ENCODE measurements at places on chromosomes 3 and 15.

- no peak for DNase-seq
These were observed 601.0 kb downstream of the MECOM start for GRCh38 chr3:169062501-169062900.

DNA sequence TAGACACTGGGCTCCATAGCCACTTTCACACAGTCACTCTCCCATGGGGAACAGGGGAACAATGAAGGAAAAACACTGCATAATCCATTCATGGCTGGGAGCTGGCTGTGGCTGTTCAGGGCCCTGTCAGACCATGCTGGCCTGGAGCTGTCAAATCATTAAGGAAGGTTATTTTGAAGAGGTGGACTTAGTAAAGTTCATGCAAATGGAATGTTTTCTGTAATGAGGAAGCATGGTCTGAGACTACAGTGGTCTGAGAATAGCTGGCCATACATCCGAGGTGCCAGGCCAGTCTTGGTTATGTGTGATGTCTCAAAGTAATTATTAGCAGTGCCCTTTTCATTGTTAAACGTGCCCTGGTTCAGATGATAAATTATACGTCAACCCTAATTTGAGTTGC, 117.1 kb upstream of the MRPS22 start:
- no peak for DNase-seq

DNA sequence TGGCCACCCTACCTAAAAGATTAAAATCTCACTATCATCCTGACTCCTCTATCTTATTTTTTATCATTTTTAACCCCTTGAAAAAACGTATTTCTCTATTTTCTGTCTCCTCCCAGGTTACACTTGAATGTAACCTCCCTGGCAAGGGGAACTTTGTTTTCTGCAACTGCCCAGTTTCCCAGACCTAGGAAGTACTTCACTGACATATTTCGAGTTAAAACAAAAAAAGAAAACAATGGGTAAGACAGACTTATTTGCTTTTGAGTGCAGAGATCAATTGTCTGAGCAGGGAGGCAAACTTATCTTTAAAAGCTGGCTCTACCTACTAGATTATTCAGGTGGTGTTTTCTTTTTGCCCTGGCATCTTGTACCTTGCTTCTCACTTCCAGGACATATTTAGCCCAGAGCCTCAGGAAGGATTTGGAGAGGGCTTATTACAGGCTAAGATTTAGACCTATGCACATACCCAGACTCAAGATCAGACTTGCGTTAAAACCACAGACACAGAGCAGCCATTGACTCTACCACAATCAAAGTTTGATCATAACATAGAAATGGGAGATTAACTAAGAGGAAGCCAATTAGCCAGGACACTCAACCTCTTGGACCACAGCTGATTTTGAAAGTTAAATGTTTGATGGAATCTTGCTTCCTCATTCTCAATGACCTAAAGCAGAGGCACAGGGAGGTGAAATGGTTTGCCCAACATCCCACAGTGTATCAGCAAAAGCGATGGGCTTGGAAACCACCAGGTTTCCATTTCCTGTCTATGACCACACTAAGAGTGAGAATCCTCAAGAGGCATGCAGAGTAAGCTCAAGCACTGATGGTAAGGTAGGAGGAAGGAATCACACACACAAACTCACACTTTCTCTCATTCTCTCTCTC, 169.5 kb upstream of the THBS1 start:
- no peak for DNase-seq

DNA sequence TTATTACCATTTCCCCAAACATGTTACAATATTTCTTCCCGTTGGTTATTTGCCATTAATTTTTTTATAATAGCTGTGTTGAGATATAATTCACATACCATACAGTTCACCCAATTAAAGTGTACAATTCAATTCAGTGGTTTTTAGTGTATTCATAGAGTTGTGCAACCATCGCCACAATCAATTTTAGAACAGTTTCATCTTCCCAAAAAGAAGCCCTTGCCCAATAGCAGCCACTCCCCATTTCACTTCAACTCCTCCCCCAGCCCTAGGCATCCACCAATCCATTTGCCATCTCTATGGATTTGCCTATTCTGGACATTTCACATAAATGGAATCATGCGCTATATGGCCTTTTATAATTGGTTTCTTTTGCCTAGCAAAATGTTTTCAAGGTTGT, 225.1 kb downstream of the EPHB1 start:
- DNase-seq, result no peak

- DNase-seq, result no peak
These were observed 20.4 kb downstream of the RARRES1 start for GRCh38 chr3:158711886-158712285.

DNA sequence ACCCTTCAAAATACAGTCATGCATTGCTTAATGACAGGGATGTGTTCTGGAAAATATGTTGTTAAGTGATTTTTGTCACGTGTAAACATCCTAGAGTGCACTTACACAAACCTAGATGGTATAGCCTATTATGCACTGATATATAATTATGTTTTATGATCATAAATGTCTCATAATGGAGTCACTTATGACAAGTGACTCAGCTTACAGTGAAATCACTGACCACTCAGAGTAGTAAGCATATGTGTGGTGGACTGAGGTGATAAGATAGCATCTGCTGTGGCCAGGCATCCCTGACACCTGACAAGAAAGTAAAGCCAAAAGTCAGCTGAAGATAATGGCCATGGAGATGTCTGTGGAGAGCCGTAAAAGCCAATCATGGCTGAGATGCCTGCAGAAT, 5.4 kb downstream of the ACAD11 start:
- no peak for DNase-seq

DNA sequence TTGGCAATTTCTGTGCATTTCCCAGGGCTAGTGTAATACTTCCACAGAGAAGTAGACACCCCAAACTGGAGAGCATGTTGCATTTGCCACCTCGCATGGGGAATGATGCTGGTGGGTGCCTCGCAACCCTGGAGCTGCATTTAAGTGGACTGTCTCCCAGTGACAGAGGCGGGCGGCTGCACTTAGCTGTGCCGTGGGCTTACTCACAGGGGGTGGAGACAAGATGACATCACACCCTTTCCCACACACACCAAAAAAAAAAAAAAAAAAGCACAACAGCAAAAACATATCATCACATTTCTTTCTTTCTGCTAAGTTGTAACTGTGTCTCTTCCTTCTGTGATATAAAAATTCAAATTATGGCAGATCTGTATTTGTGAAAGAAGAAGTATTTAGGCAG, at the start of gene ABI3BP:
TSS of gene ABI3BP (minus strand) at position 113 of the 400 bp plus-strand sequence. CDS start at position 76, 37 bp downstream.
- DNase-seq, result no peak

DNA sequence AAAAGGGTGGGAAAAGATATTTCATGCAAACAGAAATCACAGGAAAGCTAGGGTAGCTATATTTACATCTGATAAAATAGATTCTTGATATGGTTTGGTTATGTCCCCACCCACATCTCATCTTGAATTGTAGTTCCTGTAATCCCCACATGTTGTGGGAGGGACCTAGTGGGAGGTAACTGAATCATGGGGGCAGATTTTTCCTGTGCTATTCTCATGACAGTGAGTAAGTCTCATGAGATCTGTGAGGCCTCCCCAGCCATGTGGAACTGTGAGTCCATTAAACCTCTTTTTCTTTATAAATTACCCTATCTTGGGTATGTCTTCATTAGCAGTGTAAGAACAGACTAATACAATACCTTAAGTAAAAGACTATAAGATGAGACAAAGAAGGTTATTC, 558.1 kb downstream of the RSL24D1 start:
- no peak for DNase-seq

DNA sequence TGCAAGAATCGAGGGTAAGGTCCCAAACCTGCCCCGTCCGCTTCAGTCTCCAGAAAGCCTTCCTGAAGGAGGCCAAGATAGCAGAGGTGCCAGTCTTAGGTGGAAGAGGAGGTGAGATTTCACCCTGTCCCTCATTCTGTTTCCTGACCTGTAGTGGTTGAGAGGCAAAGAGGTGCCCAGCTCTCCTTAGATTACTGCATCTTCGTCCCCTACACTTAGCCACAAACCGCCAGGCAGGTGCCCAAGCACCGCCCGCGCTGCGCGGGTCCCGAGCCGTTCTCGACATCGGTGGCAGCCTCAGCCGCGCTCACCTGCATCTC, 23.8 kb upstream of the POLG start:
- no peak for DNase-seq

DNA sequence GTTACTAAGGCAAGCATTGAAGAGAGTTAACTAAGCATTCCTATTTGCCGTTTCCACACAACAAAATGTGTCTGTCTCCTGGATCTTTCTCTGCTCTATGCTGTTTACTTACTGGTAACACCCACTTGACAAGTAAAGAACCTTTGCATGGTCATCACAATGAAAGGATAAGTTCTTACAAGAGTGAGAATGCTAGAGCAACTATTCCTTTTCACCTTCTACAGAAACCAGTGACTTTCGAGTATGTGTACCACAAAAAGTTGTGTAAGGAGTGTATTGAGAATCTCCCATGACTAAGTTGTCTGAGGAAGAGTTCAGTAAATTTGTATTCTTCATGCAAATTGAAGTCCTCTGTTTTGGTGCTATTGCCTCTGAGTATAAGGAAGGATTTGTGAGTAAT, 10.8 kb downstream of the TIPARP start:
- DNase-seq, result no peak

GRCh38 chr3:41580274-41580959, 381.1 kb downstream of the CTNNB1 start:
- no peak for DNase-seq

GRCh38 chr3:64163755-64164148, 61.5 kb downstream of the PRICKLE2 start:
- no peak for DNase-seq

DNA sequence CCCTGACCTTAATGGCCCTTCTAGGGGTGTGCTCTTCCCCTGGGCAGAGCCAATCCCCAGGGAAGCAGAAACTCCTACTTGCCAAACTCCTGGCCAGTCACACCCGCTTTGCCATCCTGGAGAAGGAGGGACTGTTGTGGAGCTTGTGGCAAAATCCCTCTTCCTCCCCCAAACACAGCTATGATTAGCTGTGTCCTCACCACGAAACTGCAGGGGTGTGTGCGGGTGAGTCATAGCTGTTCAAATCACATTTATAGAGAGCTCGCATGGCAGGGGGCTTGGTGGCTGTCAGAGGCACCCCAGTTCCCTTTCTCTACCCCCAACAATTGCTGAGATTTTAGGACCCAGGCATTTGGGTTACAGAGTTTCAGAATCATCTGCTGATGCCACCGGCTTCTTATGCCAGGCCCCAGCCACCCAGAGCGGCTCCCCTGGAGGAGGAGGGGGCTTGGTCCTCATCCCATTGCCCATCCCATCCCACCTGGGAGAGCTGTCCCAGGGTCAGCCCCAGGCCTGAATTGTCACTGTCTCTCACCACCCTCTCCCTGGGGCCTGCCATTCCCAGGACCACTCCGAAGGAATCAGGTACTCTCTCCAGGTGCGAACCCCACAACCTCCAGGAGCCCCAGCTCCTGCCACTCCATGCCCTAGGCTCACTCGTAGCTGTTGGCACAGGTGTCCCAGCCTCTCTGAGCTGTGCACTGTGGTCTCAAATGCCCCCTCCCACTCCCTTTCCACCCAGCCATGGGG, 28.8 kb upstream of the MAGEF1 start:
- no peak for DNase-seq

- DNase-seq, result no peak
These were observed 95.7 kb upstream of the CHRM5 start for GRCh38 chr15:33872416-33873106.

- no peak for DNase-seq
These were observed 773.1 kb downstream of the AGBL1 start for GRCh38 chr15:86852741-86853140.

DNA sequence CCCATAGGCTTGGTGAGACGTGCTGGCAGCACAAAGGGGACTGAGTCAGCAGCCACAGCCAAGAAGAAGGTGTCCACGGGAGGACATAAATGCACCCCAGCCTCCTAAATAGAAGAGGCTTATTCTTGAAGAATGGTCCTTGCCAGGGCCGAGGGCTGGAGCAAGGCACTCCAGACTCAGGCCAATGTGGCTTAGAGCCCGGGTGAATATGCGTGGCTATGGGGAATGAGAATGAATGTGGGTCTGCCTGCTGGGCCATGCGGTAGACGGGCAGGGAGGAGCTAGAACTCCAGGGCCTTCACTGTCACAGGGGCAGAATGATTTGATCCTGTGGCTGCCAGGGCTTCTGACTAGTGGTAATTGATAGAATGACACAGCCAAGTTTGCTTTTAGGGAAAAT, 34.0 kb downstream of the DHX30 start:
- no peak for DNase-seq

- DNase-seq, result peak; percentile 63
These were observed 260.9 kb downstream of the OXSM start for GRCh38 chr3:26050776-26051175.

DNA sequence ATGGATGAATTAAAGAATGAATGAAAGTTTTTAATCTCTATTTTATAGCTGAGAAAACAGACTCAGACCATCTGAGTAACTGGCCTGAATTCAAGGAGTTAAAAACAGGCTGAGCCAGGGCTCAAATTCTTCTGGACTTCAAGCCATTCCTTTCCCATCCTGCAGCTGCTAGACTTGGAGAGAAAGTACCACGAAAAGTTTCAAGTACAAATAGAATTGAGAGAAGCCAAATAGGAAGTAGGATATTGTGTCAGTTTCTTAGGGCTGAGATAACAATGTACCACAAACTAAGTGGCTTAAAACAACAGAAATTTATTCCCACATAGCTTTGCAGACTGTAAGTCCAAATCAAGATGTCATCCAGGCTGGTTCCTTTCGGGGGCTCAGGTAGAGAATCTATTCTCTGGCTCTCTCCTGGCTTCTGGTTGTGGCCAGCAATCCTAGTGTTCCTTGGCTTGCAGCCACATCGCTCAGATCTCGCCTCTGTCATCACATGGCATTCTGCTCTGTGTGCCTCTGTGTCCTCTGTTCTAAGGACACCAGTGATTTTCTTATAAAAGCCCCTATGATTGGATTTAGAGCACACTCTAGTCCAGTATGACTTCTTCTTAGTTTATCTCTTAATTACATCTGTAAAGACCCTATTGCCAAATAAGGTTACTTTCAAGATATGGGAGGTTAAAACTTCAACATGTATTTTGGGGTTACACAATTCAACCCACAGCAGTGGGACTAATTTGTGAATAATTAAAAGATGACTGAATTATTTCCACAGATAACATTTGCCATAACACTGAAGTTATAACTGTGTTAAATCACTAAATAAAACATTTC, 25.7 kb upstream of the GOLIM4 start:
- no peak for DNase-seq

DNA sequence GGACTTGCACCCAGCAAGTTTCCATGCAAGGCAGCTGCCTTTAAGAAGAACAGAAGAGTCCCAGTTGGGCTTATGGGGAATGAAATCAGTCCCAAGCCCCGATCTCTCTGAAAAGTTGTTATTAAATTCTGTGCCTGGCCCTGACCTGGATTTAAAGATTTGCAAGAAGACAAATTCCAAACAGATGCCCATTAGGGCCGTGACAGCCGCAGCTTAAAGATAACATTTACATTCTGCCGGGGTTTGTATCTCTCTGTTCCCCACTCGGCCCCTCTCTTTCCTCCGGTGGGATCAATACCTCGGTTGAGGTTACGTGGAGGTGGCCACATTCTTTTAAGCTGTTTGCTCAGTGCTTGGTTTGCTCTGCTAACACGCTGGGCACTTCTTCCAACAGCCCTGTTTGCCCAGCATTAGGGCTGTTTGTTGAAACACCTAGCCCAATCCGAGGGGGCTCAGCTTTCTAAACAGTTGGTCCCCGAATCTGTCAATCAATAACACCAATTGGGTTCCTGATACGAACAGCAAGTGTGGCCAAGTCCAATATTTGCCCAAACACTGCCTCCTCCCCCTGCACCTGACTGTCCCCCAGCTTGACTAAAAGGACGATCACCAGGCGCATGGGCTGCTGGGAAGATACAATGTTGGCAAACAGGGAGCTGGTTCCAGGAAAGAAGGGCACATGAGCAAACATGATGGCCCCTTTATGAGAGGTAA, 108.6 kb downstream of the RPLP1 start:
- peak; percentile 25 for DNase-seq

Data from brain (organoid and tissue), 16 donors.